NCI-H526 treated with DMSO at 0.1 percent for 48 hours (cell line): ENCODE measurements at places on chromosomes 1 and 21.

GRCh38 chr1:232615306-232615800, 14.6 kb downstream of the SIPA1L2 start:
- DNase-seq, result no peak

DNA sequence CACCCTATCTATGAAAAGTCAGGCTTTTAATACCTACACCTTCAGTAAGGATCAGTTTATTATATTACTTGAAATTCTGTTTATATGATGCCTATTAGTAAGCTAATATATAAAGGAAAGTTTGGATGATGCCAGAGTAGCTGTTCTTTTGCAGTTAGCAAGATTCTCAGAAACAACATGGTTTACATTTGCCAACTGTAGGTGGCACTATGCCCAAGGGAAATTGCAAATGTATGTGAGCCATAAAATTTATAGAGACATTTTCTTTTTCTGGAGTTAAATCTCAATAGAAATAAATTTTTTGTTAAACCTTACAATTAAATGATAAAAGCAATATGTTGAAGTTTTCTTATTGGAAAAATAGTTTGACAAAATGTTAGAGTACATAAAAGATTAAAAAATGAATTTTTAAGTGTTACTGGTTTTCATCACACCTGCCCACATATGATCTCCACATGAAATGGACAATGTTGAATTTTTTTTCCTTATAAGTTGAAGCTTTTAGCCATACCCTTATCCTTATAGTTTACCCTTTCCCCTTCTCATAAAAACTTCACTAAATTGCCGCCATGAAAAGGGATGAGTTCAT, 32.1 kb upstream of the EPHX4 start:
- DNase-seq, result peak; percentile 15

DNA sequence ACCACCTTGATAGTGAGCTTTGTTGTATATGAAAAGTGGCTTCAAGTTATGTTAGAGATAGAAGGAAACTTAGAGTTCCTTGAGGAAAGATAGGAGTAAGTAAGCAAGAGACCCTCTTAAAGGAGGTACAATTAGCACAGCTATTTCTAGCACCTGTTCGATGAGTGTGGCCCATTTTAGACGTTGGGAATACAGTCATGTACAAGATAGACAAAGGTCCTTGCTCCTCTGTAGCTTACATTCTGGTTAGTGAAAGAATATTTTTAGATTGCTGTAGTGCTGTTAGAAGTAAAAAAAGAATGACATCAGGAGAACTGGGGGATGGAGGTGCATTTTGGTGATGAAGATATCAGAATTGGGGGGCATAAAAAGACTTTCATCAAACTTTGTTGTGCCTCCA, 47.5 kb downstream of the MRPS6 start:
- DNase-seq, result no peak

DNA sequence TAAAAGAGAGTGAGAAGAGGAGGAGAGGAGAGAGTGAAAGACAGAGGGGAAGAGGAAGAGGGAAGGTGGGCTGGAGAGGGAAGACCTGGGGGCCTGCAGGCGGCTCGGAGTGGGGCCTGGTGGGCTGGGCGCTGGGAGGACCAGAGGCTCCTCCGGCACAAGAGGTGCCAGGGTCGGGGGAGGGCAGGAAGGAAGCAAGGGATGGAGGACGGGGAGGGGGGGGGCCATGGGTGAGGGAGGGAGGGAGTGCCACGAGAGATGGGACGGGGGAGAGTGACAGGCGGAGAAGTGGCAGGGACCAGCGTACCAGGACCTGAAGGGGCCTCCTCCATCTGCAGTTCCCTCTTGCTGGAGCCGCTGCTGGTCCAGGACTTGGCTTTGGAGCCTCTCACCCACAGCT, 87.7 kb downstream of the CASZ1 start:
- no peak for DNase-seq

- DNase-seq, result no peak
These were observed 3.9 kb downstream of the DCST2 start for GRCh38 chr1:155029513-155030242.

DNA sequence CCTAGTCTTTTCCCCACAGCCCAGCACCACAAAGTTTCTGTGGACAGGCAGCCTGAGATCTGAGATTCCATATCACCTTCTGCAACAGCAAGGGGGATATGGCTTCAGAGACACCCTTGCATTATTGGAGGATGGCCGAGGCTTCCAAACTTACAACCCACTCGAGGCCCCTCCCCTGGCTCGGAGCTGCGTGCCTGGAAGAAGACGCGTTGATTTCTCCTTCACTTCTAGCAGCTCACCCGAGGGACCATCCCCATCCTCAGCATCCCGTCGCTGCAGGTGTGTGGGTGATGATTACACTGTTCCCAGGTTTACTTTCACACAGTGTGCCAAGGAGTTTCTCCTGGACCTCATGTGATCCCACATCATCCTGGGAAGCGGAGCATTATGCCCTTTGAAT, 277.9 kb downstream of the MATN1 start:
- no peak for DNase-seq

DNA sequence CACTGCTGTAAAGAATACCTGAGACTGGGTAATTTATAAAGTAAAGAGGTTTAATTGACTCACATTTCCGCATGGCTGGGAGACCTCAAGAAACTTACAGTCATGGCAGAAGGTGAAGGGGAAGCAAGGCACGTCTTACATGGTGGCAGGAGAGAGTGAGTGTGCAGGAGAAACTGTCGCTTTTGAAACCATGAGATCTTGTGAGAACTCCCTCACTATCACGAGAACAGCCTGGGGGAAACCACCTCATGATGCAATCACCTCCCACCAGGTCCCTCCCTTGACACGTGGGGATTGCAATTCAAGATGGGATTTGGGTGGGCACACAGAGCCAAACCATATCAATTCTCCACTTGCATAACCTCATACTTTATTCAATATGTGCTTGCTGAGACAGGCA, 76.6 kb downstream of the GIPC2 start:
- no peak for DNase-seq

- DNase-seq, result no peak
These were observed 46.2 kb upstream of the DAB1 start for GRCh38 chr1:57470036-57470435.

GRCh38 chr21:34603002-34603709, 11.8 kb downstream of the RCAN1 start:
- peak; percentile 38 for DNase-seq

- DNase-seq, result no peak
These were observed 433.9 kb downstream of the SIPA1L2 start for GRCh38 chr1:232196042-232196441.

- DNase-seq, result no peak
These were observed 165.3 kb upstream of the USP24 start for GRCh38 chr1:55380355-55380970.
